ENCODE measurements at places on chromosomes 2 and 18.

DNA sequence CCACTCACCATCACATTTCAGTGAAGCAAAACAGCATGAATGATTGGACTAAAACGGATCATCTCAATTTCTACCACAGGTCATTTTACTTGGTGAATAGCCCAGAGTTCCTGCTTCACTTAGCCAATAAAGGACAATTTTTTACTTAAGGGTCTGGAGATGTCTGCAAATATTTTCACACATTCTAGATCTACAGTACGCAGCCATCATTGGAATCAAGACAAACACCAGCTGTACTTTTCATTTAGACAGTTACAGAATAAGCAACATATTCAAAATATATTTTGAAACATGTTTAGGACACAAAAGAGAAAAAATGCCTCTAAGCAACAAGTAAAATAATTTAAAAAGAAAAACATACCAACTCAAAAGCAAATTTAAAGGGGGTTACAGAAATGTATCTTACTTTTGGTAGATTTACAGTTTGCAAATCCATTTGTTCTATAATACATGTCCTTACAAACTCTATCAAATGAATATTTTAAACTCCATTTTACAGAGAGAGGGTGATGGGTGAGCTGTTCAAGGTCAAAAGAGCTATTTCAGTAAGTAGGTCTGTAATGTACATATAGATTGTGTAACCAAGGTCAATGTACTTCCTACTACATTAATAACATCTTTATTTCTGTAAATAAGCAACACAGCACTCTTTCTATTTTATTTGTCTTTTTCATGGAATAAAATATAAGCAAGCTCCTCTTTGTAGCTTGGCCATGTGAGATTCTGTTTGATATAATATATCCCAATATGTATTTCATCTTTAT lies 13.4 kb downstream of the PPP1R1C start:
- DNase-seq: no peak

DNA sequence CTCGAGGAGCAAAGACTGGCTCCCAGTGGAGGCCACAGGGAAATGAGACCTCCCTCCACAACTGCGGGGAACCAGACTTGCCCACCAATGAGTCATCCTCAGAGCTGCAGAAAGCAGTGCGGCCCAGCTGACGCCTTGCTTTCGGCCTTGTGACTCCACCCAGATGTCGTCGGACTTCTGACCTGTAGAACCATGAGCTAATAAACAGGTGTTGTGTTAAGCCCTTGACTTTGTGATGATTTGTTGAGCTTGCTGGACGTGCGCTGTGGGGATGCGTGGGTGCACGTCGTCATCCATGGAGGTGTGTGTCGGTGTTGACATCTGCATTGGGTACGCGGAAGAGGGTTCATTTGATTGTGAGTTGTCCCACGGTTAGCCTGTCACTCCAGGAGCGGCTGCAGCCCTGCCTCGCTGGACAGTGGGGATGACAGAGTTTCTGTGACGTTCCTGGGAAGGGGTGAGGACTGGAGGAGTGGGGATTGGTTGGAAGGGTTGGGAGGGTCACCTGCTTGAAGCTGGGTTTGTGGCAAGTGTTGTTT lies 154.1 kb downstream of the SH3BP4 start:
- DNase-seq: no peak

GRCh38 chr2:161424891-161425727 lies 9.0 kb downstream of the TBR1 start:
- DNase-seq: no peak

DNA sequence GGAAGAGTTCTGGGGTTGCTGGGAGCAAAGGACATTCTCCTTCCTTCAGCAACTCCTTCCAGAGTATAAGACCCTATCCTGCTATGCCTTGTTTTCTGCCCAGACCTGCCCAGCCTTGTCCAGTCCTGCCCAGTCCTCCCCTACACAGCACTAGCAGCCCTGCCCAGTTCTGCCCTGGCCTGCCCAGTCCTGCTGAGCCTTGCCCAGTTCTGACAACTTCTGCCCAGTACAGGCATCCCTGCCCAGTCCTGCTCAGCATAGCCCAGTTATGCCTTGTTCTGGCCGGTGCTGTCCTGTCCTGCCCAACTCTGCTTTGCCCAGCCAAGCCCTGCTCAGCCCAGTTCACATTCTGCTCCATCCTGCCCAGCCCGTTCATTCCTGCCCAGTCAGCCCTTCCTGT lies 44.9 kb upstream of the ALK start:
- DNase-seq: no peak

DNA sequence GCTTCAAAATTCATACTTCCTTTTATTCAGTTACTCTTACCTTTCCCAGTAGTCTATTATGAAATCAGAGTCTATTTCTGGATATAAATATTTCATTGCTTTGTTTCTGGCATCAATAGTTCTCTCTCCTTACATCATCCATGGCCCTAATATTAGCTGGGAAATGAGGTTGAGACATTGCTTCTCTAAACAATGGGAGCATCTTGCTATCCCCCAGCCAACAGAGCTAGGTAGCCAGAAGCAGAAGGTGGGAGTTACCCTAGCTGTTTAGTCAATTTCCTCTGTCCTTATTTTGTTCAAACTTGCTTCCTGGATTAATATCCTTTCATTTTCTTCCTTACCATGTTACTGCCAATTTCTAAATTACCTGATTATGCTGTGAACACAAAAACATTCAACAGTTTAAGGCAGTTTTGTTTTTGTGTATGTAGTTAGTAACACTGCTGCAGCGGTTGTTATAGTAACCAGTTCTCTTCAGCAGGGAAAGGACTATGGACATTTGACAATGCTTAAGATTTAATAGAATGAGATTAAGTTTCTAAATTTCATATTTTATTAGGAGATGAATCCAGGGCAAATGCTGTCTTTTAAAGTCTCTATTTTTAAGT lies 160.5 kb upstream of the KCNJ3 start:
- DNase-seq: no peak

DNA sequence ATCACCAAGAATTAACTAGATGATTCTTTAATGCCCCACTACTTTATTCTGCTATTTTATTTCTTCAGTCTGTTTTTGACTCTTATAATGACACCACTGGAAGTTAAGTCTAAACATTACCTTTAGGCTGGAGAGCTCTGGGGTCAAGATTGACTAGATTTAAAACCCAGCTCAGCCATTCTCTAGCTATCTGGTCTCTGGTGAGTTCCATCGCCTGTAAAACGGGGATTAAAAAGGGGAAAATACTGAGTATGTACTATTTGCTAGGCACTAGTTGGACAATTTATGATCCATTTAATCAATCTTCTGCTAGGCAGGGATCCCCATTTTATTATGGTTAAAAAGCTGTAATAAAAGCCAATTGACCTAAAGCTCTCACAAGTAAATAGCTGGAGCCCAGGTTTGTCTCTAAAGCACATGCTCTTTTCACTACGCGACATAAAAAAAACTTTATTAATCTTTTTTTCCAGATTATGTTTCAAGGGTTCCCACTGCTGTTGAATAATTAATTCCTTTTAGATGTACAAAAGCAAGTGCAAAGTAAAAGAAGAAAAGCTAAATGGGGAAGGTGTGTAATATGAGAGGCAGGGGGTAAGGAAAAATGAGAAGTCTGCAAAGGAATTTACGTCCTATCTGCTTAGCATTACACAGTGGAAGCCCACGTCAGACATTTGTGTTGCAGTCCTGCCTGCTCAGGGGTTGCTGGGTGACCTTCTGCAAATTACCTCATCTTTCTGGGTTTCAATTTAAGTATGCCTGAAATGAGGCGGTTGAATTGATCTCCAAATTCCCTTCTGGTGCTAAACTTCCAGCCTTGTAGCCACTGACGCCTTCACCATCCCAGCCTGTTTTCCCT lies 918 bp upstream of the NABP1 start:
- no peak for DNase-seq

DNA sequence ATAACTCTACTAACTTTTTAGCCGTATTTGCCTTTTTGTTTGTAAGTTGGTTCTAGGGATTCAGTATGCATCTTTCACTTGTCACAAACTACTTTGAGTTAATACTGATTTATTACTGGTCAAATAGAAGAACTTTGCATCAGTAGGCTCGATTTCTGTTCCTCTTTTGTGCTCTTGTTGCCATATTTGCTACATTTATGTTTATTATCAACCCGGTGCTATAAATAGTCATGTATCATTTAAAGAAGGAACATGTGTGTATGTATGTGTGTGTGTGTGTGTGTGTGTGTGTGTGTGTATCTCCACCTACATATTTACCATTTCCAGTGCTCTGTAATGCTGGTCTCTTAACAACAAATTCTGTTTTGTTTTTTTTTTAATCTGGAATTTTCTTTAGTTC lies 79.6 kb upstream of the B3GNT7 start:
- DNase-seq: no peak

- DNase-seq: no peak
These were observed 6.8 kb downstream of the BIRC6 start for GRCh38 chr2:32363597-32363996.

DNA sequence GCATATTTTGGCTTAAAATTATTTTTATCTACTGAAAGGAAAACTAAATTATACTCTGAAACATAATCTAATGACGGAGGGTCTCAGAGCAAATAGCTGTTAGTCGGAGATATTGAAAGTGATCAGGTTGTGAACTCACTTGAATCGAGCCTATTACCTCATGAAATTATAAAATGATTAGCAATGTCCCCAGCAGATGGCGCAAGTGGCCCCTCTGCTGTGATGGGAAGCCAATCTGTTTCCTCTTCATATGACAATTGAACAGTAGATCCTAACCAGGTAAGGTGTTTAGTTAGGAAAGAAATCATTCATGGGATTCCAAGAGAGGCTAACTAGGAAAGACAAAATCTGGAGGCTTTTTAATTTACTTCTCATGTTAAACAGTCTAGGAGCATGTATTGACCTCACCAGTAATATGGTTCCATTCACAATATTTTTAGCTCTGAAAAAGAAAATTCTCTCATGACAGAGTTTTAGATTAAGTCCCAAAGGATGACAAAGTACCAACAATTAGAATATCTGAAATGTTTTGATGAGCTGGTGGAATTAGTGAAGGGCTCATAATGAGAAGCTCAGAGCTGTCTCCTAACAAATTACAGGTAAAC lies 29.9 kb upstream of the MPPE1 start:
- peak; percentile 65 for DNase-seq

- DNase-seq: no peak
These were observed 149.3 kb upstream of the TRIB2 start for GRCh38 chr2:12567411-12567810.

DNA sequence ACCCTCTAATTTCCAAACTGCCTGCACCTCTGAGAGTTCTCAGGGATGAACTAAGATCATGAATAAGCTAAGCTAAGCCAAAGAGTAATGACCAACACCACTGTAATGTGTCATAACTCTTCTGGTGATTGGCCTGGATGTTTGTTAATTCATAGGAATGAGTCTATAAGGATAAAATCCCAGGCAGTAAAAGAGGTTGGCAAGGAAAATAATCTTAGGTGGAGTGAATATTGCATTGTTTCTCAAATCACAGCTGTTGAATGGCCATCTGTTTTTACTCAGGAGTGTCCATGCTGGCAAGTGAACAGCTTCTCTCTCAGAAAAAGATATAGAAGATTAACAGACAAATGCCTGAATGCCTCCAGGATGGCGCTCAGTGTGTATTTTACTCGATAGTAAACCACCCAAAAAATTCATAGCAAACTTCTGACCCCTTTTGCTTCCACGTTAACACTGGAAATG lies 60.8 kb upstream of the GLS start:
- DNase-seq: no peak

- DNase-seq: no peak
These were observed 339.0 kb upstream of the ETAA1 start for GRCh38 chr2:67057901-67058703.

GRCh38 chr2:88671786-88672427 lies 19.6 kb upstream of the RPIA start:
- no peak for DNase-seq

DNA sequence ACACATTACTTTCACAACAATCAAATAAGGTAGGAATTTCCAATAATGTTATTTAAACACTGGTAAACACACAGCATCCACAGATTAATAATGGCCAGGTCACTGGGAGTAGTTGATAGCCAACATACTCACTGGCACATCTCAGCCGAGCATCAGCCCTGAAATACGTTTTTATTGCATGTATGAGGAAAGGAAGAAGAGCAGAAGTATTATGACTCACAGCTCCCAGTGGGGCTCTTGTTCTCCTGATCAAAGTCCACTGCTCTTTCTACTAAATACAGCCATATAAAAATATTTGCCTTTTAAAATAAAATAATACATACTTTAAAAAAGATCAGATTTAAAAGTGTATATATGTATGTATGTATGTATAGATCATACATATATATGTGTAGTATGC lies 999.6 kb downstream of the SUCLG1 start:
- DNase-seq: no peak

DNA sequence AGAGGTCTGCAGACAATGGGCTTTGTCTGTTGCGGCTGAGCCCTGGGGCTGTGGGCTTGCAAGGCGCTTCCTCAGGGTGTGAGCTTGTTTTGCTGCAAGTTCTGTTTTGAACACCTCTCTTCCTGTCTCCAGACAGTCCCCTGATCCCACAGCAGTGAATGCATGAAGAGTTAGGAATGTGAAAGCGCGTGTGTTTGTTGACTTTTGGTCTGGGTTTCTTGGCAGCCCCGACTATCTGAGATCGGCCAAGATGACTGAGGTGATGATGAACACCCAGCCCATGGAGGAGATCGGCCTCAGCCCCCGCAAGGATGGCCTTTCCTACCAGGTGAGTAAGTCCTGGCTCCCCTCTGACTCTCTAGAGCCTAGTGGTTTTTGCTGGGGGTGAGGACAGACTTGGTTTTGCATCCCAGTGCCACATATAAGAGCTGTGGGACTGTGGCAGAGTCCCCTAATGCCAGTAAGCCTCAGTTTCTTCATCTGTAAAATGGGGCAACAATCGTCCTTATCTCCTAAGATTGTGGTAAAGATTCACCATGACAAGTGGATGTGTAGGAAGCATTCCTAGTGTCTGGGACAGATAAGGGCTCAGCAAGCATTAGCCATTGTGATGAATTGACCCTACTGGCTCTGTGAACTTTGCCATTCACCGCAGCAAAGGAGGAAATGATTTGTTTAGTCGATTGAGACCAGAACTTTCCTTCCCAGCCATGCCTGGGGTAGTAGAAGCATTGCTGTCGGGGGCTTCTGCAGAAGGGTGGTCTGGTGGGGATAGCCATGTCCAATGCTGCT lies 3.0 kb downstream of the LBH start:
- no peak for DNase-seq

DNA sequence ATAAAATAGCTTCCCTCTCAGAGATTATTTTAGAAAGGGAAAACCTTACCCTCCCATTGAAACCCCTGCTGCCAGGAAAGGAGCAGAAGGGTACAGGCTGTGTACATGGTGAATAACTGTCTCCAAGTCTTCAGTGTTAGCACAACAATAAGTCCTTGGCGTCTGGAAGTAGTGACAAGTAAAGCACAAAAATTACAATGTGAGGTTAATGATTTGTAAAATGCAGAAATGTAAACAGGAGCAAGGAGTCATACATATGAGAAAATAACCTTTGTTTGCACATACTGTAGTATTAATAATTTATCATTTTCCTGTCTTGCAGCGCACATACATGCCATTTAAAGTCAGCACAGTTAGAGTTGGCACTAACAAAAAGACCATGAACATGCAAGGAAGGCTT lies 40.5 kb downstream of the ABHD3 start:
- DNase-seq: no peak

GRCh38 chr2:108423502-108424251 lies 25.3 kb upstream of the GCC2 start:
- DNase-seq: no peak

GRCh38 chr18:8699948-8700347 lies 5.4 kb upstream of the MTCL1 start:
- DNase-seq: no peak

GRCh38 chr18:30583768-30584167 lies 458.8 kb downstream of the DSC3 start:
- no peak for DNase-seq
